Activated CD8-positive, alpha-beta memory T cell treated with anti-CD3 and anti-CD28 coated beads for 1 hour (primary cell): ENCODE measurements at places on chromosomes 11 and 22.

DNA sequence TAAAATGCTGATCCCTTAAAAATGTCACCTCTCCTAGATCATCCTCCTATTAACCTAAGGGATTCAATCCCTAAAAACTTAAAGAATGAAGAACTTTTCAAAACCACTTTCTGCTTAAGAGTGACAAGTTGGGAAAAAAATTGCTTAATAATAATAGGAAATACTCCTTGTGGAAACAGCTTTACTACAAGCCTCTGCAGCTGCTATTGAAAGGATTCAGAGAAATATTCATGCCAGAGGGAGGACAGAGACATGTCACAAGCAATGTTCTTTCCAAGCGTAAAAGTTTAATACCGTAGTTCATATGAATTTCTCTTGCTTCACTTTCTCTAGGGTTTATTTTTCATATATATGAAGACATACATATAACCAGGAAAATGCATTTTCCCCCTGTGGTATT is 98.2 kb downstream of the ARHGAP20 start:
- no peak for DNase-seq

DNA sequence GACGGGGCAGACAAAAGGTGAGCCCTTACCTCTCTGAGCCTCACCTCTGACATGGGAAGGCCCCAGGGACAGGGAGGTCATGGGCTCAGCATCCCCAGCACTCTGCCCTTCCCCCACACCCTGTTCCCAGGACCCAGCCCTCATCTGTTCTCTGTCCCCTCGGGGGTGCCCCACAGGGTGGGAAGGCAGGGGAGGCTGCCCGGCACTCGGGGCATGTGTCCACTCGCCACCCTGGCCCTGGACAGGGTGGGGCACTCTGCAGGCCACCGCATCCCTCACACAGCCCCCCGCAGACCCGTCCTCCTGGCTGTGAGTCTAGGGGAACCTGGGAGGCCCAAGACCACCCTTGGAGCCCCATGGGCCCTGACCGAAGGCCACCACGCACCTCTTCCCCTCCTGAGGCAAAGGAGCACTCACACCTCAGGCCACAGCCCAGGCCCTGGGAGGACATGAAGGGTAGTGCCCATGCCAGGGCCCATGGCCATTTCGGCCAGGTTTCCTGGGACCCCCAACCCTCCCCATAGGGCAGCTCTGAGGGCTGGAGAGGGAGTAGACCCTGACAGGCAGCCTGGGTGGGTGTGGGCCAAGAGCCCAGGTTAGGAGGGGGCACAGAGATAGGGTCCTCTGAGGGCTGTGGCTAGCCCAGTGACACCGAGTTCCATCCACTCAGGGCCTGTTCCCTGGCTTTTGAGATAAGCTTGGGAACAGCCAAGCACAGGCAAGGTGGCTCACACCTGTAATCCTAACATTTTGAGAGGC is 193.1 kb downstream of the IGLL1 start:
- no peak for DNase-seq

- no peak for DNase-seq
Observed at GRCh38 chr22:41358927-41359326, 22.8 kb upstream of the TEF start.

DNA sequence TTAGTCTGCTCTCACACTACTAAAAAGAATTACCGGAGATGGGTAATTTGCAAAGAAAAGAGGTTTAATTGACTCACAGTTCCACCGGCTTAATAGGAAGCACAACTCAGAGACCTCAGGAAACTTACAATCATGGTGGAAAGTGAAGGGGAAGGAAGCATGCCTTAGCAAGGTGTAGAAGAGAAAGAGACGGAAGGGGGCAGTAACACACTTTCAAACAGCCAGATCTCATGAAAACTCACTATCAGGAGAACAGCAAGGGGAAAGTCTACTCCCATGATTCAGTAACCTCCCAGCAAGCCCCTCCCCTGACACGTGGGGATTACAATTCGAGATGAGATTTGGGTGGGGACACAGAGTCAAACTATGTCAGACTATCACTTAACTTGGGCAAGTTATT is 236.6 kb upstream of the ANO3 start:
- DNase-seq, result no peak

- no peak for DNase-seq
Observed at GRCh38 chr22:16975155-16975885, 32.7 kb downstream of the GAB4 start.

DNA sequence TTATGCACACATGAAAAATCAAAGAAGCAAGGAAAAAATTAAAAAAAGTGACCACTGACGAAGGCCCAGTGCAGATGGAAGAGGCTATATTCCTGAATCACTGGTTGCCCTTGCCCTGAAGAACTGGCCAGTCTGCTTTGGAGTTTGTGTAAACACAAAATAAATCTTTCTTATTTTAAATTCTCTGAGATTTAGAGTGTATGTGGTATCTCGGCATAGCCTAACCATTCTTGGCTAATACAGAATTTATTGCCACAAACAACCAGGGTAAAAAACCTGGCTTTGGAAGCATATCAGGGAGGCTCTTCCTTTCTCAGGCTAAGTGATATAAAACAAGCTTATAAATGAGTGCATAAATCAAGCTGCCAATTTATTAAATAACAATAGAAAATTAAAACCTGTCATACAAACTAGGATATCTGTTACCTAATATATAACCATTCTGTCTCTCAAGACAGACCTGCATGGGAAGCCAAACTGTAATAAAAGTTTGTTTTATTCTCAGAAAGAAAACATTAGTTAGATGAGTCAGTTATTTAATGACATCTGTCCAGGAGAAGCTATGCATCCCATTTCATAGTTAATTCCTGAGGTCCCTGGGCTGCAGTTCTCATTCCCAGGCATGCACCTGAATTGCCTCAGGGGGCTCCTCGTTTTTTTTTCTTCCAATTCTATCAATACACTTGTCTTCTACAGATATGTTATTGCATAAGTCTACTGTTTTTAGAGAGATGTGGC is 6.1 kb upstream of the TMEM135 start:
- DNase-seq, result no peak

- no peak for DNase-seq
Observed at GRCh38 chr11:111549196-111549868, 8.8 kb downstream of the LAYN start.

- no peak for DNase-seq
Observed at GRCh38 chr11:69837791-69838190, 18.6 kb upstream of the FGF3 start.

GRCh38 chr11:34623463-34623862 is 2.6 kb downstream of the EHF start:
- DNase-seq, result no peak

DNA sequence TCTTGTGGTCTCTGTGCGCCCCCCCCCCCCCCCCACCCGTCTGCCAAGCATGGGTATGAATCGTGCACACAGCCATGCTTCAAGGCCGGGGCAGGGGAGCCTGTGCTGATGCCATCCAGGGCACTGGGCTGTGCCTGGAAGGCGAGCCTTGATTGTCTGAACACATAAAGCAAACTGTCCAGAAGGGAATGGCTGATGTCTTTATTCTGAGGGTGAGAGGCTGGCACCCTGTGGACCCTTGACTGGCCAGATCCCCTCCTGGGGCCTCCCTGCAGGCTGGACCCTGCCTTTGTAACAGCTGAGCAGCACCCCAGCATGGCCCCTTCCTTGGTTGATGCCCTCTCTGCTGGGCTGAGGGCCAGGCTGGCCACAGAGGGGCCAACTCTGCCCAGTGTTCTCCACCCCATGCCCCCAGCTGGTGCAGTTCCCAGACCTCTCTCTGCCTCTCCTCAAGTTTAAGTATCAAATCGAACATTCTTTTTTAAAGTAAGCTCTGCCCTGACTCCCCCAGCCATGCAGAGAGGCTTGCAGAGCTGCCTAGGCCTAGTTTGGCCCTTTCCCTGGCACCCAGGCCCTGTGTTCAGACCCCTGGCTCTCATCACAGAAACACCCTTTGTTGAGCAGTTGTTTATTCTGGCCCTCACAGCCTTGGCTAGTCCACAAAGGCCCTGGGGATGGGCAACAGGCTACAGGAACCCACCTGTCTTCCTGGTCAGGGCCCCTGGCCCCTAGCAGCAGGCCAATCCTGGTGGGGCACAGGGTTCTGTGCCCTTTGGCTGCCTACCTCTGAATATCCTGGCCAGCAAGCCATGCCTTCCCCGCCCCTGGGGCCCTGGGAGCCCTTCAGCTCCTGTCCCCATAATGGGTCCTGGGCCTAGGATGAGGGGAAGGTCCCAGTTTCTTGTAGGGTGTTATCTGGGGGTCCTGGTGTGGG is 3.9 kb upstream of the RANBP1 start:
- no peak for DNase-seq

DNA sequence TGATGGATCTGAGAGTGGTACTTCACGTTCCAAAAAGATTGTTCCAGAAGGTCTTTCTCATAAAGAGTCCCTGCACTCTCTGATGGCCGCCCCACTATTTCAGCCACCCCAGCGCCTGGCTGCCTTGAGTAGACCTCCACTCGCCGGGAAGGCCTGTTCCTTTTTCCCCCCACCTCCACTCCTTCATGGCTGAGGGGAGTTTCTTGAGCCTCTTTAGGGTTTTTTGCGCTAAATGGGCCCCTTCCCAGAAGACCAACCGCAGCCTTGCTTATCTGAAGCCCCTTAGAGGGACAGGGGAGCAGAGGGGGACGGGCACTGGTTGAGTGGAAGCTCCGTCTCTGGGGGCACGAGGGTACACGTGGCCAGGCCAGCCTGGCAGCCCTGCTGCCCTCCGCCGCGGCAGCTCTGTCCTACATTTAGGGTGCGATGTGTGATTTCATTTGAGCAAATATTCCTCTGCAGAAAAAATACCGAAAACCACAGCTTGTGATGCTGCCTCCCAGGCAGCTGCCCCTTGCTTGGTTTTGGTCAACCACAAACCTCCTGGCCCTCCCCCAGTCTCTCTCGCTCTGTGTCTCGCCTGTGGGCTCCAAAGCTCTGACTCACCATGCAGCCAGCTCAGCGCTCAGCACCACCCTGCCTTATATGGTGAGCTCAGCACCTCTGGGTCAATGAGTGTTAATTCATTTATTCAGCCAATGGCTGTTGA is 88.7 kb downstream of the TP53I11 start:
- DNase-seq, result peak; percentile 62

- no peak for DNase-seq
Observed at GRCh38 chr11:30422447-30423278, 99.8 kb downstream of the ARL14EP start.

DNA sequence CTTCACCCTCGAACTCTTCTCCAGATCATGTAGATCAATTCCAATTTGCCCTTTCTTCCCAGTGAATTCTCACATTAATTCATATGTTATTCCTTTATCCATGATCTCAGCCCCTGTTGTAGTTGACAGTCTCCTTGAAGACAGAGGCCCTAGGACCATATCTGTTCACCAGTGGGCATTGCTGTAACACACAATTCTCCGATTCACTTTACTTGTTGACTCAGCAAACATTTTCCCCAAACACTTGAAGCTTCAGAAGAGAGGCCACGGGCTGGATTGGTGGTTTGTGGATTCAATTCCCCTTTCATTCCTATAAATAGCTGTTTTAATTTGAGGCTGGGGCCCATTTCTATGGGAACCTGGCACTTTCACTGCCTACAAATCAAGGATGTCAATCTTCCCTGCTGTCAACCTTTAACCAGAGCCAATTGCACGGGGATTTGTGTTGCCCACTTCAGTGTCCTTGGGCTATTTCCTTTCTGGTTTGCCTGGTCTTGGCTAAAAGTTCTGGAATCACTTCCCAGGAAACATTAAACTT is 393.0 kb upstream of the KIRREL3 start:
- DNase-seq, result no peak

DNA sequence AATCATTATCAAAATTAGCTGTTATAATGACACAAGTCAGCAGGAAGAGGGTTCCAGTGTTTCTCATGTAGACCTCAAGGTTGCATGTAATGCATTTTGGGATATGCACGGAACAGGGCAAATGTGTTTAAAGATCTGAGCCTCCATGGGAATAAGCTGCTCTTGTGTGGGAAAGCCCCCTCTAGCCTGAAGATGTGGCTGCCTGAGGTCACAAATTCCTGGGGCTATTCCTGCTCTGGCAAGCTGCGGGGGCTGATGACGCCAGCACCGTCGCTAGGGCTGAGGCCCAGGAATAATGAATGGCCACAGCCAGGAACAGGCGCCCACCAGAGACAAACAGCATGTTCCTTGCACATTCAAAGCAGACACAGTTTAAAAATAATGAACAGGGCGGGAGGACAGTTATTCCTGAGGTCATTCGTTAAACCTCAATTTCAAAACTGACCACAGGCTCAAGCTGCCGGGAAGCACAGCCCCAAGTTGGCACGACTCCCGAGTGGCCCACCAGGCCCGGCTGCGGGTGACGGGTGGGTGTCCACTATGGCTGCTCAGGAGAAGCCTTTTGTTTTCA is 11.7 kb downstream of the OSBPL5 start:
- no peak for DNase-seq

DNA sequence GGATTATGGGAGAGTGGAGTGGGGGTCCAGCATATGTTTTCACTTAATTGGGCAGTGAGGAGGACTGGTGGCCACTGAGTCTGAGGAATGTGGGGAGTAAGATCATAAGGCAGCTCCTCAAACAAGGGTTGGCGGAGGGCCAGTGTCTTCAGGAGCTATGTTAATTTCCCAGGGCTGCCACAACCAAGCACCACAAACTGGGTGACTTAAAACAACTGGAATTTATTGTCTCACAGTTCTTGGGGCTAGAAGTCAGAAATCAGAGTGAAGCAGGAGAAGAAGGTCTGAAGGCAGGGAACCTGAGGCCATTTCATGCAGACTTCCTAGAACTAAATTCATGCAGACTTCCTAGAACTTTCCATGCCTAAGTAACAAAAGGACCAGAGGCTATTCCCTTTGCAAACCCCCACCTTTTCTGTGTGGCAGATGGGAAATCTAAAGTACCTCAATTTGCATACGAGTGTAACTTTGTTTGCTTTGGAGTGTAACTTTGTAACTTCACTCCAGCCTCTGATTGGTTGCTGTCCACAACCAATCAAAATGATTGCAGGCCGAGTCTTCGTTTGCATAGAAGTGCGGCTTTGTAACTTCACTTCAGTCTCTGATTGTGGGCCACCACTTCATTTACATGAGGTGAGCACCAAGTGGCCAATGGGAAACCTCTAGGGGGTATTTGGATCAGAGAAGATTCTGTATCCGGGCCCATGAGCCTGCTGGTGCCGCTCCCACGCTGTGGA is 50.5 kb upstream of the ZBED5 start:
- DNase-seq, result no peak

DNA sequence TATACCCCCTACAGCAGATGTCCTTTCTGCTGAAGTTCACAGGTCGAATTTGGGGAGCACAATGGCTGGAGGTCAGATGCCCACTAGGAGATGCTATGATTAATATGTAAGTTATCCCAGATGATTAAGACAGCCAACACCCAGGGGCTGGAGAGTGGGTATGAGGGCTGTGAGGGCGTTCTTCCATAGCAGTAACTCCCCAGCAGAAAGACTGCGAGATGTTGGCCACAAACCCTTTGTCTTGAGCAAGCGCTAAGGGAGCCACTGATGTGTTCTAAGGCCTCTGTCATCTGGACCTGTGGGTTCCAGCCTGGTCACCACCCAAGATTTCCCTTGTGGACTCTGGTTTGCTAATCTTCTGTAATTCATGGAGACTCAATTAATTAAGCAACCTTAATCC is 77.6 kb downstream of the BMAL1 start:
- no peak for DNase-seq
